ENCODE measurements at places on chromosomes 1 and 21.

GRCh38 chr21:14523234-14523633 is 22.9 kb downstream of the SAMSN1 start:
- DNase-seq = no peak

- no peak for DNase-seq
Observed at GRCh38 chr1:229892515-229893117, 174.4 kb upstream of the GALNT2 start.

GRCh38 chr1:39196244-39197215 is 8.0 kb upstream of the MACF1 start:
- DNase-seq = no peak

DNA sequence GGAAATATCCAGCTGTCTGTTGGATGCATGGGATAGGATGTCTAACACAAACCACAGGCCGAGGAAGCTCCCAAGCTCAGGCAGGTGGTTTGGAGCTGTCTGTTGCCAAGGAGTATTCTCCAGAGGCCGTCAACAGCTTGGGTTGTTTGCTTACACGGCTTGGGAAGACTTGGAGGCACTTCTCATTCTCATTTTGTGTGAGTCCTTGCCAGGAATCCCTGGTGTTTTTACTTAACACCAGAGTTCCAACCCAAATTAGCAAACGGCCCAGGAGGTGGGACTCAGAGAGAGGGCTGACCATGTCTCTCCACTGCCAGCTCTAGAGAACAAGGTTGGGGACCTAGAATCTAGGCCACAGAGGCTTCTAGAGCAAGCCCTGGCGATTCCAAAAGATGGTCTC is 72.7 kb upstream of the FAM20B start:
- DNase-seq = no peak

DNA sequence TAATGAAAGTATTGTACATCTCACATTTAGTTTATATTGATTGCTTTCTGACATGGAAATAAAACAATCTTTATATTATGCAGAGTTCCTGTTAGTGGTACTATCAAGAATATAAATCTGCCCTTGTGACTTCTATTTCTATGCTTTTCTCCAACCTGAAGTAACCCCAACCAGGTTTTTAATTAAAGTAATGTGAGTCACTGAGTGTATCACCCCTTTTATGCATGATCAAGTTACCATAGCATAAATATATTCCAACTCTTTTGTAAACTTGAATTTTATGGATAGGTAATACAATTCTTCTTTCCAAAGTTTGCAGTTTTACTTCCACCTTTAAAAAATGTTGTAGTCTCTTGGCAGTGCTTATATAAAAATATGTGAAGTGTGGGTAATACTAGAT is 532.3 kb downstream of the USP25 start:
- DNase-seq = no peak

GRCh38 chr1:244952280-244952933 is 88.1 kb upstream of the HNRNPU start:
- DNase-seq = no peak

- DNase-seq = no peak
Observed at GRCh38 chr1:43887748-43888147, 45.9 kb upstream of the ARTN start.

GRCh38 chr1:248897412-248898337 is 8.4 kb upstream of the PGBD2 start:
- no peak for DNase-seq

DNA sequence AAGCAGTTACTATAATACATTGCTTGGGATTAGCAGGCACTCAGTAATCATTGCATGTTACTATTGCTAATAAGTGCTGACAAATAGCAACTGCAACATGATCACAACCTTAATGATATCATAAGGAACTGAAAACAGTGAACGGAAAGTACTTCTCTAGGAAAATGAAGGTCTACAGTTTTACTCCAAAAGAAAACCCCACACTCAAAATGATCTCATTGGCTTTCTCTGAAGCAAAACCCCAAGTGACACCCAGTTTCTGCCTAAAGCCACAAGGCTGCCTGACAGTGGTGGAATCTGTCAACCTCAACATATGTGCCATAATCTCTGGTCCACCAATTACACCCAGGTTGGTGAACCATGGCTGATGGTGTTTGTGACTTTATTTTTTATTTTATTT is 137.6 kb downstream of the PTGER3 start:
- no peak for DNase-seq

All from WERI-Rb-1 (cell line).